Activated effector memory CD4-positive, alpha-beta T cell treated with anti-CD3 and anti-CD28 coated beads, Interleukin-2, amount 50 U/mL, for 16 hours (primary cell): ENCODE measurements at places on chromosomes 6 and 20.

DNA sequence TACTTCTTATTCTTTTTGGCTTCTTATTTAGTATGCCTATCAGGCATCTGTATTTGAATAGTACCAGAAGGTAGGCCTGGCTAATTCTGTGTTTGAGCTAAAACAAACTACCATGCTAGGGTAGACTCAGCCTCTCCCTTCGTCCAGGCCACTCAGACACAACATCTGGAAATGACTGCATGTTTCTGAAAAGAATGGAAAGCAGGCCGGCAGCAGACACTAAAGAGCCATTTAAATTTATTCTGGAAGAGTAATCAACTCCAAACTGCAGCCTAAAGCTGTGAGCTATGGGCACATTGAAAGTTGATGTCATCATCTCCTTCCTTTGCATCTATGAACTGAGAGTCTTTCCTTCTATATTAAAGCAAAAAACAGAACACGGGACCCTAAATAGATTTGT lies 70.9 kb upstream of the SAMD5 start:
- DNase-seq = no peak

DNA sequence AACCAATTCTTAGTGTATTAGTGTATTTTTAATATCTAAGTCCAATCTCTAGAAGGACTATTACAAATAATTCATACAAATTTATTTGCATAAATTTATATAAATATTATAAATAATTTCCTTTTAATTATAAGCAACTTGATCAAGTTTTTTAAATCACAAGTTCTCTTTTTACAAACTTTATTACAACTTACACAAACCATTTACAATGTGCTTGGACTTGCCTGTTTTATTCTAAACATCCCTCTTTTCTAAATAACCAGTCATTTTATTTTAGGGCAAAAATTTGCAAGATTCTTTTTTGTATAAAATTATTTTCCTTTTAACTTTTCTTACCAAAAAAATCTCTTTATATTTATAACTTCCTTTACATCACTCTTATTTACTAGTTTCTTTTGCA lies 83.5 kb upstream of the SYNCRIP start:
- DNase-seq = no peak

- DNase-seq = no peak
Measured at GRCh38 chr6:136035378-136036070, 184.0 kb downstream of the PDE7B start.

- DNase-seq = no peak
Measured at GRCh38 chr20:6466075-6466810, 301.2 kb upstream of the BMP2 start.

- peak; percentile 58 for DNase-seq
Measured at GRCh38 chr20:61629602-61630390, 377.7 kb downstream of the CDH4 start.

DNA sequence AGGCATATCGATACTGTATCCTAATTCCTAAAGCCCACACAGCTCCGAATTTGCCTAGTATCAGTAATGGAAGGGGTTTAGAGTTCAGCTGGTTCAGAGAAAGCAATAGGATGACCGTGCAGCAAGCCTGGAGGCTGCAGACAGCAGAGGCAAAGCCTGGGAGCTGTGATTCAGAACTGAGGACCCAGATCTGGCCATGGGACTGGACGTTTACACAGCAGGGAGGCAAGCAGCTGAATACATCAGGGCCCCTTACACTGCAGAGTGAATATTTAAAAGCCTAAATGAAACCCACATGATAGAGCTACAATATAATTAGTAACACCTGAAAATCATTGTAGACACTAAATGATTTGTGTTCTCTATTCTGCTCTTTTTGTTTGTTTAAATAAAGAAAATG lies 38.0 kb downstream of the ELOVL2 start:
- no peak for DNase-seq
